ENCODE measurements at places on chromosomes 4 and X.

DNA sequence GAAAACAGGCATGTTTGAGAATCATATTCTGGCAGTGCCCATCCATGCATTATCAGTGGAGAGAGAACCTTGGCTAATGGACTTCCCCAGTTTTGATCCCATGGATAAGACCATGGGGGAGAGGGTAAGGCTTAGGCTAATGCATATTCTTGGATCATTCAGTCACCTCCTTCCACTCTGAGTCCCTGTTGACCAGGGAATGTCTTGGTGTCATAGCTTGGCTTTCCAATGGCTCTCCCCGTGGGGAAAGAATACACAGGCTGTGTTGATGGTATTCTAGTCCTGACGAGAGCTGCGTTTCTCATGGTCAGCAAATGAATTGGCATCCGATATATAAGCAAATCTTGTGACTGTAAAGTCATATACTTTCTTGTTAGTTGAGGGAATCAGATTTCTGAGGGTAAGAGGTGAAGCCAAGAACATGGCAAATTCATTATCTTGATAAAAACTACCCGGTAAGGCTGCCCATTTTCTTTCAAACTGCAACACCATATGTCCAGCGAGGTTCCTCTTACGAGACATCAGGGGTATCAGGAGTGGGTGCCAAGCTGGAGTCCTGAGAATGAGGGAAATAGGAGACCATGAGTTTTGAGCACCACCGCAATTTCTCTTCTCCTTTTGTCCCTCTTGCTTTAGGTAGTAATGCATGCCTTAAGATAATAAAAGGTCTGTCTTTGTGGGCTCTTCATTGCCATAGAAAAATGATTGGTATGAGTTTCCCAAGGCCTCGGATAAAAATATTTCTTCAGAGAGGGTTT is 18.0 kb downstream of the RHOH start:
- DNase-seq = no peak

- DNase-seq = no peak
Observed at GRCh38 chr4:110589297-110589696, 33.6 kb downstream of the PITX2 start.

DNA sequence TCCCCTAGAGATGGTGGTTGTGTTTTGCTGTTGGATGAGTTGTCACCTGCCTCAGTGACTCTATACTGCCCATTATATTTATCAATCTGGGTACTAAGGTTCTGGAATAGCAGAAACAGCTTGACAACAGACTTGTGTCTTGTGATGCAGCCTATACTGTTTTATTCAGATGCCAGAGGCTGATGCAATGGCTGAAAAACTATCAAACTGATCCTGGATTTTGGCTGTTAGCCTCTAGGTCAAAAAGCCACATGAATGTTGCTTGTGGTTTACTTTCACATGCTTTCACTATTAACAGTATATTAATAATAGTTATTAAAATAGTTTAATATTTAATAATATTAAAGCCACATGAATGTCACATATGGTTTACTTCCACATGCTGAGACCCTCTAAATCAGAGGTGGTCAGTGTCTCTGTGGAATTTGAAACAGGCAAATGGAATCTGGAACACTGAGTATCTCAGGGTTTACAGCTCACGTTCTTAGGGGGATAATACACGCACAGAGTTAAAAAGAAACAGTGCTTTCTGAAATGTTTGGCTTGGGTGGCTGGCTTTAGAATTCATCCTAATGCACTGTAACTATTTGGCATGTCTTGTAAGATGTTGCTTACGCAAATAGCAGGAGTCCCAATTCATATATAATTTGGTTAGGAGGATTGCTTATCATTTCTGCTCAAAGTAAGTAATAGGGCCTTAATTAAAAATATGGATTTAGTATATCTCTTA is 82.5 kb upstream of the LCORL start:
- no peak for DNase-seq

DNA sequence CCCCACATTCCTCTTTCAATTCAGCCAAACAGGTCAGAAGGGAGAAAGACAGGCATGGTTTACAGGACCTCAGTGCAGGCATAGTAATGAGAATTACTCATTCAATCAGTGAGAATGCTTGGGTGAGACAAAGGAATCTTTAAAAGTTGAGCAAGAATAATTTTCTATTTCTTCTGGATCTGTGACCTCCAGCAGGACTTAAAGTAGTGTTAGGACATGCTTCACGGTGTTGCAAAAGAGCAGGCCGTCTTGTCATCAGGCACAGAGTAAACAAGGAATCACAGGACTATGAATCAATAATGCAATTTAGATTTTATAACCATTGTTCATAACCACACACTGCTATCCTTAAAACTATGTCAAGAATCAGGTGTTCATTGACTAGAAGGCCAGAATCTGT is 130.6 kb upstream of the GLRA2 start:
- DNase-seq = no peak

GRCh38 chr4:829761-830600 is 4.1 kb upstream of the CPLX1 start:
- DNase-seq = no peak

- DNase-seq = no peak
Observed at GRCh38 chr4:20284990-20285389, 33.3 kb downstream of the SLIT2 start.

Data from MM.1S (cell line).